ENCODE measurements at places on chromosomes 13 and 19.

DNA sequence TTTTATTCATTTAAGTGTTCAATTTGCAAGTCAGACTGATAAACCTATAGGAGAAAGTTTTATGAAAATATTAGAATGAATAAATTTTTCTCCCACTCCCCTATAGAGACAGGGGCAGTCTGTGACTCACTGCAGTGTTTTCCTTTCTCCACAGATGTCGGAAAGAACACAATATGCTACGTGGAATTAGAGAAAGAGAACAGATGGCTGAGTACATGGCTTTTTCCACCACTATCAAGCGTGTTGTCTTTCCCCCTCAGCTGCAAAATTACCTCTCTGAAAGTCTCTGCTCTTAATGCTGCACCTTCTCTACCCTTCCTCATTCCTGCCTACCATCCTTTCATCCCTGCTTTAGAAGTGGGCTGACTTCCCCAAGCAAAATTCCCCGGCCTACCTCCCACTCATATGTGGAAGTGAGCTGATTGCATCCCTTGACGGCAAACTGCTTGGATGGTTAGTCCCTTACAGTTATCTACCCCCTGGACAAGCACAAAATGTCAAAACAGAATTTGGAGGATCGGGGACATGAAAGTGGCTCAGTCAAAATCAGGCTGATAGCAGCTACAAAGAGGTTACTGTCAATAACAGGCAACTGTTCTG, 30.0 kb downstream of the FLT1 start:
- DNase-seq: no peak

DNA sequence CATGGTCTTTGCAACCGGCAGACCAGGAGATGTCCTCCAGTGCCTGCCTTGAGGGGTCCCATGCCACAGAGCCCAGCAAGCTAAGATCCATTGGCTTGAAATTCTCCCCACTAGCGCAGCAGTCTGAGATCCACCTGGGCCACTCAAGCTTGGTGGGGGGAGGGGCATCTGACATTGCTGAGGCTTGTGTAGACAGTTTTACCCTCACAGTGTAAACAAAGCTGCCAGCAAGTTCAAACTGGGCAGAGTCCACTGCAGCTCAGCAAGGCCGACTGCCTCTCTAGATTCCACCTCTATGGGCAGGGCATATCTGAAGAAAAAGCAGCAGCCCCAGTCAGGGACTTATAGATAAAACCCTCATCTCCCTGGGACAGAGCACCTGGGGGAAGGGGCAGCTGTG, 32.0 kb upstream of the ITM2B start:
- no peak for DNase-seq

- DNase-seq: no peak
These were observed 16.3 kb downstream of the KBTBD7 start for GRCh38 chr13:41178040-41178439.

GRCh38 chr13:75694722-75695121, 58.6 kb downstream of the LMO7 start:
- no peak for DNase-seq
